ENCODE measurements at places on chromosomes 2 and 18. TPM values are rescaled to one million over a fixed set of nuclear protein-coding genes. Genes with fewer than 3 reads are reported as not detected.

GRCh38 chr2:218885981-218886947, 5.6 kb downstream of the WNT10A start:
- DNase-seq, result no peak

DNA sequence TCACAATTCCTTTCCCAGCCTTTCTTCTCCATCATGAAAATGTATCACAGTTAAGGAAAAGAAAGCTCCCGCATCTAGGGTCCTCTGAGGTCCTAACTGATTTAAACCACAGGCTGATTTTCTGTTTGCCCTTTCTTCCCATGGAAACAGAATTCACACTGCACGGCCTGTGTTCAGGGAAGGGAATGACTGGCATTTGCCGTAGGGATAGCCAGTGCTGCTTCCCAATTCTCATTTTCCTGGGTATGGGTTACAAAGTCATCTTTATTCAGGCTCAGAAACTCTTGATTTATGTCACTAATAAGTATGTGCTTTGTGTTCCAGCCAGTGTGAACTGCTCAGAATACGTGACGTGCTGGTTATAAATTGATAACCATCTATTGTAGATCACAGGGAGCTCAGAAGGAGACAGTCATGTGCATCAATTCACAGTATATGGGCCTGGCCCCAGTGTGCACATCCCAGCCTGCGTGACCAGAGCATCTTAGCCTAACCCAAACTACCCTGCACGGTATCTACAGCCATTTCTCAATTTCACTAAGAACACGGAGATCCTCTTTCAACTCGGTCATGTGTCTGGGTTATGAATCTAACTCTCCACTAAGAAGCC, 163.3 kb downstream of the LRRC30 start:
- DNase-seq, result no peak

DNA sequence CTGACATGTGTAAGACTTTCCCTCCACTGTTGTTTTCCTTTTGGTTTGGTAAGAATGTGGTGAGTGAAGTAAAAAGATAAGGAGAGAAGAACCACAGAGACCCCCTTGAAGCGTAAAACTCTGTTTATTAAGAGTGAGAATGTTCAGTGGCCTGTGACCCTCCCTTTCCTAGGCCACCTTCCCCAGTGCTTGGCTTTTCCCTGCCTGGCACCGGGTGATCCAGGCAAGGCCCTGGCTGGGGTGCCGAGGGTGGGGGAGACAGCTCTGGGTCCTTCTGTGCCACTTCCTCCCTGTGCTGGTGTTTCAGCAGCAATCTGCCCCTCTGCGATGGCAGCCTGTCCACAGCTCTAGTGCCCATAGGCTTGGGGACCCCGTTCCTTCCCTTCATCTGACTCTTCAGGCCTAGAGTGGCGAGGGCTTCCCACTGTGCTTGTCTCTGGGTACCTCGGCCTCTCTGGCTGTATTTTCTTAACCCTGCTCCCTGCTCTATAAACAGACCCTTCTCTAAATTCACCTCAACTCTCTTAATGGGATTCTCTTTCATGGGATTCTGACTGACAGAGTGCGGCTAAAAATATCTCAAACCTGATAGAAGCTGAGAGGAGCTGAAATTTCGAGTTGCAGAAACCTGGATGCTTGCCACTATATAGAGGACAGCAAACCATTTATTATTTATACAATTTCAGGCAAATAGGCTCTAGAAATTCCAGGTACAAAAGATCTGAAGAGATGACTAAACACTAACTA, 461.0 kb downstream of the DLGAP1 start:
- DNase-seq, result no peak

GRCh38 chr2:146412625-146413024, 1432.2 kb upstream of the ACVR2A start:
- DNase-seq, result peak; percentile 61

- peak; percentile 3 for DNase-seq
Measured at GRCh38 chr2:163471947-163472346, 263.9 kb downstream of the FIGN start.

GRCh38 chr2:65053199-65053598, 3.0 kb upstream of the CEP68 start:
- no peak for DNase-seq

The CCDC88A gene
- 84.1 TPM for total RNA-seq

The PARD3B gene
- total RNA-seq, result 1.2 TPM

The POTEJ gene
- 0.04 TPM for total RNA-seq

The ZNF396 gene
- total RNA-seq, result 1.6 TPM

All from HepG2 (cell line).